ENCODE measurements at places on chromosomes 6 and 20.

DNA sequence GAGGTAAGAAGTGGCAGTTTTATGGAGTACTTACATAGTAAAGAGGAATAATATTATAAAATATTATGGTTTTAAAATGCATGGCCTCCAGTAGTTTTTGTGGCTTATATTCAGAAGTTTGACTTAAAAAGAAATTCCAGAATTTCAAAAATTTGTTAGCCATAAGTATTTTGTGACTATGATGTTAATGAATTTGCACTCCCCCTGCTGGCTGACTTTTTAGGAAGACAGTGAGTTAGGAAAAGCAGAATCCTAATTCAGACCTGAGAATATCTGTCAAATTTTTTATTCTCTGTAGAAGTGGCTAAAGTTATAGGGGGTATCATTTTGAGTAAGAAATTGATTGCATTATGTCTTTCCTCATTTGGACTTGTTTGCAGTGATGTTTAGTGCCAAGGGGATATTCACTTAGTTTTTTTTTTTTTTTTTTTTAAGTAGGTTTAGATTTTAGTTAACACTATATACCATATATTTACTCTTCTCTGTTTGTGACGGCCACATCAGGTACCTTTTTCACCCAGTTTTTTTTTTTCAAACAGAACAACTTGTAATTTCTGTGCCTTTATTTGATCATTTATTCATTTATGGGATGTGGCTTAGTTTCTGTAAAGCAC lies 40.8 kb downstream of the ZFAND3 start:
- no peak for DNase-seq

- no peak for DNase-seq
Measured at GRCh38 chr6:158285656-158286021, 26.6 kb upstream of the TULP4 start.

- DNase-seq = no peak
Measured at GRCh38 chr6:151036869-151037680, 171.6 kb downstream of the MTHFD1L start.

- no peak for DNase-seq
Measured at GRCh38 chr6:37732688-37733087, 35.0 kb upstream of the MDGA1 start.

- DNase-seq = no peak
Measured at GRCh38 chr6:51562198-51562597, 525.2 kb downstream of the PKHD1 start.

- DNase-seq = no peak
Measured at GRCh38 chr6:137602313-137603197, 108.4 kb upstream of the OLIG3 start.

DNA sequence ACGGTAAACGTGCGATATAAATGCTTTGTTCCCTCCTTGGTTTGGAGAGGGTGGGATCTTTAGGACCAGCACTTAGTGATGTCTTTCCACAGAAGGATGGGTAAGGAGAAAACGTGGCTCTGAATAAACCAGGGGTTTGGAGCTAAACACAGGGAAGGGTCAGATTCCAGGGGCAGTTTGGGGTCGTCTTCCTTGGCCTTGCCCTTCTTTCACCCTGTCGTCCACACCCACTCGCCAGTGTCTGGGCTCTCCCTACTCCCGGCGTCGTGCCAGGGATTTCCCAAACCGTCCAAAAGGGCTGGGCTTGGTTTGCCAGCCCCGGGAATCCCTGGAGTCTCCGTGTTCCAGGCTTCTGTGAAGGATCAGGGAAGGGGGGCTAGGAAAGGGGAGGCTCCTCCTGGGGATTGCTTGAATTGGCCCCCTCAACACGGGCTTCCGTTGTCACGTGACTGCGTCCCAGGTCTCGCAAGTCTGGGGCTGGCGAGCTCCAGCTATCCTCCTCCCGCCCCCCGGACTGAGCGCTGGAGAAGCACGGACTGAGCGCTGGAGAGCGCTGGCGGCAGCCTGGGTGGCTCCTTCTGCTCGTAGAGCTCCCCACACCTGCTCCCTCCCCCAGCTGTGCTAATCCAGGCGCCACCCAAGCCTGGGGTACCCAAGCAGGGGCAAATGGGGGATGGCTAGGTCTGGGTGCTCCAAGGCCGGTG lies 9.4 kb upstream of the ARMC12 start:
- DNase-seq = no peak
